SJSA1 (cell line): ENCODE measurements at places on chromosomes 2 and 18. TPM values are rescaled to one million over a fixed set of nuclear protein-coding genes. Genes with fewer than 3 reads are reported as not detected.

- H3K27ac ChIP-seq, result no peak overlapping the region
- H3K4me1 ChIP-seq, result no peaks in the 10 kb centered on the region
Observed at GRCh38 chr2:192571636-192572035, 376.9 kb upstream of the TMEFF2 start.

DNA sequence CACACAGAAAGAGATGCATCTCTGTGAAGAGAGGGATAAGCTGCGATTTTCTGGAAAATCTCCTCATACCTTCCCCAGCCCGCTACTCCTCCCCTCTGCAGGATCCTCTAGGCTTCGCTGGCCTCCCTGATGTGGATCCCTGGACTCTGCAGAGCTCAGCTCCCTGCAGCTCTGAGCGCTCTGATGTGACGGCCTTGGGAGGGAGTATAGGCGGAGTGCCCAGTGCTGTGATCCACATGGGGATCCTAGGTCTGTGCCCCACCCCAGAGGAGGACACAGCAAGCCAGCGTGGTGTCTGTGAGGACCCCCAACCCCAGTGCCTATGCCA, 111.0 kb downstream of the GYPC start:
- H3K4me3 ChIP-seq, result no peak overlapping the region
- no peak for DNase-seq
- no peaks in the 10 kb centered on the region for H3K4me1 ChIP-seq
- H3K27ac ChIP-seq, result no peak overlapping the region
- H3K36me3 ChIP-seq, result no peaks in the 10 kb centered on the region
- H3K27me3 ChIP-seq, result 0 out of 2 replicates have a peak, but pooled peaks cover 3% of the 10 kb centered on the region

- no peak overlapping the region for H3K4me3 ChIP-seq
- peaks cover 47% of the 10 kb centered on the region for H3K4me1 ChIP-seq
- DNase-seq, result peak; percentile 21
- H3K27me3 ChIP-seq, result no peaks in the 10 kb centered on the region
- H3K27ac ChIP-seq, result no peak overlapping the region
- no peaks in the 10 kb centered on the region for H3K36me3 ChIP-seq
Observed at GRCh38 chr2:225995796-225996461, 596.4 kb downstream of the NYAP2 start.

DNA sequence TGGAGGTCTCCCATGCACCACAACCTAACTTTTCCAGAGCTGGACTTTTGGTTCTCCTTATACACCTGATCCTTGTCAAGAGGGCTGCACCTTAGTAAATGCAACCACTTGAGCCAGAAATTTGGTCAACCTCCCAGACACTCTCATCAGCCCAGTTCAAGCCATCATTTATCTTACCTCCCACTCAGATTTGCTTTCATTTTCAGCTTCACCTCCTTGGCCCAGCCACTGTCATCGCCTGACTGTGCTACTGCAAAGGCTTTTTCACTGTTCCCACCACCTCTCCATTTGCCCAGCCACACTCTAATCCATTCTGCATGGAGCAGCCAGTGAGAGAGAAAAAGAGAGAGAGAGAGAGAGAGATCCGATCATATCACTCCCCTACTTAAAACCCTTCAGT, 112.4 kb upstream of the DDX18 start:
- no peak overlapping the region for H3K4me3 ChIP-seq
- no peak for DNase-seq
- no peaks in the 10 kb centered on the region for H3K36me3 ChIP-seq

DNA sequence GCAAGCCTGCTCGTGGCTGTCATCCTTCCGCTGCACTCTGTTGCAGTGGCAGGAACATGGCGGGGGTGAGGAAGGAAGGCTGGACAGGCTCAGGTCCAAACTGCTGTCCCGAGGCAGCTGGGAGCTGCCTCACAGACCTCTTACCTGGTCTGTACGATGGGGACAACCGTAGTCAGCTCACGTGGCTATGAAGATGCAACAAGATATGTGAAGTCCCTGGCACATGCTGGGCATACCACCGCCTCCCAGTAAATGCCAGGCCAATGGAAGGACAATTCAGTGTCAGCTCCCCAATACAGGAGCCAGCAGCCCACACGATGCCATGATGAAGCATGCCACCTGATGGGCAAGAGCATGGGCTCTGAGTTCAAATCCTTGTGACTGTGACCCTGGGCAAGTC, 344.4 kb downstream of the CYRIA start:
- H3K4me3 ChIP-seq, result no peak overlapping the region
- no peak overlapping the region for H3K27ac ChIP-seq
- no peaks in the 10 kb centered on the region for H3K27me3 ChIP-seq
- no peaks in the 10 kb centered on the region for H3K4me1 ChIP-seq
- H3K36me3 ChIP-seq, result no peaks in the 10 kb centered on the region

DNA sequence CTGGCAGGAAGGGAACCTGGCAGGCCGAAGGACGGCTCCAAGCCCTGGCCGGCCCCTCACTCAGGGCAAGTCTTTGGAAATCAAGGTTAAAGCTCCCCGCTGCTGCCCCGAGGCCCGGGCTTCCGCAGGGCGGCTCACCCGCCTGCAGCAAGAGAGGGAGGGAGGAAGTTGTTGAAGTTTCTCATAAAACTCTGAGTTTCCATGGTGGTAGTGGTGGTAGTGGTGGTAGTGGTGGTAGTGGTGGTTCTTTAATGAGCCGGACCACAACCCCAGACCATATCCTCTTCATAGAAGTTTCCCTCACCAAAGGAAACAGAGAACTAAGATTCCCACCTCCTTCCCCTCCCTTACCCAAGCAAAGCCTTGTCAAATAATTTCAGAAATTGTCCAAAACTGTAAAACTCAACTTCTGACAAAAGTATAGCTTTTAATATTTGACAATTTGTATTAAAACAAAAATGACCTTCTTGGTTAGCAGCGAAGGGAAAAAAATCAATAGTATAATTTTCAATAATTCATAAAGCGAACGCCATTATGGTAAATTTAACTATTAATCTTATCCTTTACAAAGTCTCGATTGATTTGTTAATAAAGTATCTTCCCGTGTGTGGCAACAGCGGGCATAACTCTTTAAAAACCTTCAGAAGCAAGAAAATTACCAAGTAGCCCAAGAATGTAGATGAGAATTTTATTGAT, 1.5 kb upstream of the HOXD10 start:
- H3K27me3 ChIP-seq, result peaks cover 70% of the 10 kb centered on the region
- no peaks in the 10 kb centered on the region; the same call in 1 of the 2 replicates for H3K4me1 ChIP-seq
- no peak overlapping the region for H3K4me3 ChIP-seq
- no peaks in the 10 kb centered on the region for H3K36me3 ChIP-seq
- no peak for DNase-seq
- no peak overlapping the region for H3K27ac ChIP-seq

- no peak overlapping the region for H3K4me3 ChIP-seq
- no peak for DNase-seq
- no peaks in the 10 kb centered on the region for H3K4me1 ChIP-seq
Observed at GRCh38 chr2:191938779-191939178, 91.9 kb upstream of the CAVIN2 start.

GRCh38 chr2:230650585-230651137, 62.0 kb upstream of the CAB39 start:
- H3K36me3 ChIP-seq, result no peaks in the 10 kb centered on the region
- no peak overlapping the region for H3K27ac ChIP-seq
- H3K4me1 ChIP-seq, result no peaks in the 10 kb centered on the region

DNA sequence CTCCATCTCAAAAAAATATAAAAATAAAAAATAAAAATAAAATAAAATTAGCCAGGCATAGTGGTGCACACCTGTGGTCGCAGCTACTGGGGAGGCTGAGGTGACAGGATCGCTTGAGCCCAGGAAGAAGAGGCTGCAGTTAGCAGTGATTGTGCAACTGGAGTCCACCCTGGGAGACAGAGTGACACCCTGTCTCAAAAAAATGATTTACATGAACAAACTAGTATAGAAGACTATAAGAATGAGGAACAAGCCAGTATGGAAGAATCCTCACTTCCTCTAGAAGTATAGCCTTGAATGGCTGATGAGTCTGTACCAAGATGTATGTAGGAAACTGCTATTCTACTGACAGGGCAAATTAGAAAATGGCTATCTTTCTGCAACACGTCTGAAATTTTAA, 10.9 kb downstream of the YES1 start:
- H3K36me3 ChIP-seq, result no peaks in the 10 kb centered on the region
- no peaks in the 10 kb centered on the region for H3K27me3 ChIP-seq
- DNase-seq, result no peak
- no peak overlapping the region for H3K27ac ChIP-seq
- H3K4me3 ChIP-seq, result no peak overlapping the region

DNA sequence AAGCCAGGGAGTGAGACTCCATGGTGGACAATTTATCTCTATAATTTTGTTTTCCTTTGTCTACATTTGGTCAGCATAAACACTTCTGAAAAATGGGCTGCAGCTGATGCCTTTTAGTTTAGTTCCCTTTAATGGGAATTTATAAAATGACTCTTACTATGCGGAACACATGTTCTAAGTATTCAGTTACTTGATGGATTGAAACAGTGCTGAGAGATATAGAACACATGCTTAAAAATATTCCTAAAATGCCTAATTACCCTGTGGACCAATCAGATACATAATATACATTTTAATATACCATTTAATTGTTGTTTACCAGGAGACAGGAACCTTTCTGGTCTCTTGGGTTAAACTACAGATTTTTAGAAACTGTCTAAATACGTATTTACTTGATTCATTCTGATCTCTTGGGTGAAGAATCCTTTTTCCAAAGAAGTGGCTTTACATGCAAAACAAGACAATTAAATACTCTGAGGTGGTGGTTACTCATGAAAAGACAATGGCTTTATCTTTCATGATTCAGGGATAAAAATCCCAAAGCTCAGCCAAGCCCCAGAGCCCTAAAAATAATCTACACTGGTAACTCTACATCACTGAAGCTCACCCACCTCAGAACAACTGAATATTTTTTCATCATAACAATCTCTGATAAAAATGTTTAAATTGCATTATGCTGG, 128.1 kb upstream of the SERTAD2 start:
- no peak for DNase-seq
- no peaks in the 10 kb centered on the region for H3K27me3 ChIP-seq
- no peak overlapping the region for H3K4me3 ChIP-seq
- no peaks in the 10 kb centered on the region for H3K36me3 ChIP-seq

DNA sequence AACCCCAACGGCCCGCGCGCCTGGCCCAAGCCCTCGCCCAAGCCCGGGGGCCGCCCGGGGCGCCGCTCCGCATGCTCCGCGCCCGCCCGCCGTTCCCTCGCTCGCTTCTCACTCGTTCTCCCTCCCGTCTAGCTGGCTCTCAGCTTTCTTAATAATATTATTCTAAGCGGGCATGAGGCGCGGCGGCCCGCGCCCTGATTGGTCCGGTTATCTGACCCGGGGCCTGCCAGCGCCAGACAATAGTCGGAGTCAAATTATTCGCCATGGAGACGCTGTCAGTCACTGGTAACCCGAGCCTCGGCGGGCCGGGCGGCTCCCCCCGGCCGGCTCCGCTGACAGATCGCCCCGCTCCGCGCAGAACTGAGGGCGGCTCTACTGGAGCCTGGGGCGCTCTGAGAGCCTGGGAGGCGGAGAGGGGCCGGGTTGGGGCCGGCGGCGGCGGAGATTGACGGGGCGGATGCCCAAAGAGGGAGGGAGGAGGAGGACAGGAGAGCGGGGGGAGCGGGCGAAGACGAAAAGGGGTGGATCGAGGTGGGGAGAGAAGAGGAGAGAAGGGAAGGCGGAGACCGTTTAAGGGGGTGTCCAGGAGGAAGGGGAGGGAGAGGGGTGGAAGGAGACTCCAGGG, at the start of gene SIX2:
Gene SIX2, minus strand, starts transcription at position 150 of the 625 bp plus-strand sequence. CDS start 342 bp downstream, outside the sequence.
- no peaks in the 10 kb centered on the region for H3K36me3 ChIP-seq
- peaks cover 36% of the 10 kb centered on the region for H3K4me1 ChIP-seq
- H3K4me3 ChIP-seq, result peak within 1 kb of the TSS; percentile 45
- DNase-seq, result peak; percentile 98
- peak within 1 kb of the TSS; percentile 69 for H3K27ac ChIP-seq
- H3K27me3 ChIP-seq, result no peaks in the 10 kb centered on the region

DNA sequence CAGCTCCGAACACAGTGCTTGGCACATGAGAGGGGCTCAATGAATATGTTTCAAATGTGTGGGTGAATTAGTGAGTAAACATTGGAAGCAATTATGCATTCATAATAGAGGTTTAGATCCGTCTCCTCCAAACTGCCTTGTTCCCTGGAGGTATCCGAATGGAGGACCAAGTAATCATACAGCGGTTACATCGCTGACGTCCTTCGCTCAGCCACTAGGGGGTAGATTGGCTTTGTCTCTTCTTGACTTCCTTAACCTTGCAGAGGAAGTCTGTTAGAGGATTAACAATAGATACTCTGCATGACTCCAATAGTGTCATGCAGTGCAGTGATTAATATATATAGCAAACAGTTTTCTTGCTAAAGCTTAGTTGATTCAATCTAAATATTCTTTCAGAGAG, 517.0 kb downstream of the PTPRM start:
- 0 out of 2 replicates have a peak, but pooled peaks cover 4% of the 10 kb centered on the region for H3K36me3 ChIP-seq
- H3K4me1 ChIP-seq, result no peaks in the 10 kb centered on the region
- peak; percentile 49 for DNase-seq
- H3K27ac ChIP-seq, result no peak overlapping the region
- H3K27me3 ChIP-seq, result no peaks in the 10 kb centered on the region

- no peak for DNase-seq
- H3K4me3 ChIP-seq, result no peak overlapping the region
- no peak overlapping the region for H3K27ac ChIP-seq
- no peaks in the 10 kb centered on the region for H3K36me3 ChIP-seq
- no peaks in the 10 kb centered on the region for H3K4me1 ChIP-seq
Observed at GRCh38 chr2:110114831-110115255, 779 bp downstream of the MALL start.

DNA sequence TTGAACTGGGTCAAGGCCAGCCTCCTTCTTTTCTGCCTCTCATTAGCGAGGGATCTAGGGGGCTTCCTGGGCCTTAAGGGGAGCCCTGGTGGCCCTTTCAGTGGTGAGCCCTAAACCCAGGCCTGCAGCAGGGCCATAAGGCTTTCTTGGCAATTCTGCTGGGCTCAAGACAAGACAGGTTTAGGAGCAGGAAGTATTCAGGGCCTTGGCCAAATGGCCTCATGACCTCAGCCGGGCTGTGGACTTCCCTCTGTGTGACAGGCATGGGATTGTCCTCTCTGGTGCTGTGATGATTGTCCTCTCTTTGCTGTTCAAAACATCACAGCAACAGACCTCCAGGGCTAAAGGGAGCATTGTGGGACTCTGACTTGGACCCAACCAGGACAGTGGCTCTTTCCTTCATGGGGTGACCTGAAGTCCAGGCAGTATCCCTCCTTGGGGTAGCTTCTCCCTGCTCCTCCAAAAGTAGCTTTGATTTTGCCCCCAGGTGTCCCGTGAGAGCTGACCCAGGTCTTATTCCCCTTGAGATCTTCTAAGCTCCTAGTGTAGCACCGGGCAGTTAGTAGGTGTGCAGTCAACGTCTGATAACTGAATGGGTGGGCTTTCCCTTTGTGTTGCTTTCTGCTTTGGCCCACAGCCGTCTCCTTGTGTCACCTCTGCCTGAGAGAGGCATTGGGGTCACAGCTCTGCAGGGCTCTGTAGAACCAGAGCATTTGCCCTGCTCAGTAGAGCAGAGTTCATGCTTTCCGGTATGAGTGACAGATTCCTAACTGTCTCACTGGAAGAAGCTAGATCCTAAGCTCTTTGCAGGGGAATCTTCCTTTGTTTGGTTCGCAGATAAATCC, 14.7 kb downstream of the FOSL2 start:
- no peak overlapping the region for H3K4me3 ChIP-seq
- peaks cover 100% of the 10 kb centered on the region for H3K36me3 ChIP-seq
- H3K27ac ChIP-seq, result peak overlapping the region; percentile 95
- no peak for DNase-seq
- peaks cover 47% of the 10 kb centered on the region for H3K4me1 ChIP-seq

The SMAD4 gene
- total RNA-seq, result 121 and 138 TPM in 2 replicates

The GREB1 gene
- not detected in 2 replicates for total RNA-seq

The CCDC68 gene
- 0.03 TPM in 1 of 2 replicates, not detected in the other for total RNA-seq
